ENCODE measurements at places on chromosomes 12 and 14.

- DNase-seq = no peak
Observed at GRCh38 chr14:20769421-20769820, 1.2 kb downstream of the EDDM3B start.

GRCh38 chr14:106459971-106460730, 933.8 kb downstream of the TMEM121 start:
- peak; percentile 42 for DNase-seq

GRCh38 chr14:98963610-98964009, 308.4 kb downstream of the BCL11B start:
- DNase-seq = no peak

GRCh38 chr12:117486840-117487659, 125.6 kb upstream of the NOS1 start:
- no peak for DNase-seq

GRCh38 chr14:39426605-39427004, 5.6 kb downstream of the FBXO33 start:
- no peak for DNase-seq

DNA sequence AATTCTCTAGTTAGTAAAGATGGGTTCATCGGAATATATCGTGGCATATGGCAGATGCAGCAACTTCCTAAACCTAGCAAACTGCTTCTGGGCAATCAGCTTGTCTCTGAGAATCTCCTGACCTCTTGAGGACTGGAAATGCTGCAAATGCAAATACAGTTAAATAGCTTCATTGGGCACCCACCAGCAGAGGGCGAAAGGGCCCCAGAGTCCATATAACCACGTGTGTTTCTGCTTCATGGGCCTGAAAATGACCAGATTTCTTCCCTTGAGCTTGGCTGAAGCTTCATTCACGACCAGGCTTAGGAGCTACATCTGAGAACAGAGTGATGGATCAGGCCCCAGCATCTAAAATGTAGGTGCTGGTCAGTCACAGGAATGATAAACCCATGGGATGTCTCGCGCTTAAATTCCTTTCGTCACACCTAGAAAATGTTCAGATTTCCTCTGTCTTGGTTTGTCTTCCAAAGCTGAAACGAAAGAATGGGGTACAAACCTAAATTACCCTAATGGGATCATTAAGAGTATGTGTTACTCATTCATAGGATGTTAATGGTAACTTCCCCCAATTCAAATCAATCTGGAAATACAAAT, 1482.5 kb upstream of the TMEM132C start:
- no peak for DNase-seq

DNA sequence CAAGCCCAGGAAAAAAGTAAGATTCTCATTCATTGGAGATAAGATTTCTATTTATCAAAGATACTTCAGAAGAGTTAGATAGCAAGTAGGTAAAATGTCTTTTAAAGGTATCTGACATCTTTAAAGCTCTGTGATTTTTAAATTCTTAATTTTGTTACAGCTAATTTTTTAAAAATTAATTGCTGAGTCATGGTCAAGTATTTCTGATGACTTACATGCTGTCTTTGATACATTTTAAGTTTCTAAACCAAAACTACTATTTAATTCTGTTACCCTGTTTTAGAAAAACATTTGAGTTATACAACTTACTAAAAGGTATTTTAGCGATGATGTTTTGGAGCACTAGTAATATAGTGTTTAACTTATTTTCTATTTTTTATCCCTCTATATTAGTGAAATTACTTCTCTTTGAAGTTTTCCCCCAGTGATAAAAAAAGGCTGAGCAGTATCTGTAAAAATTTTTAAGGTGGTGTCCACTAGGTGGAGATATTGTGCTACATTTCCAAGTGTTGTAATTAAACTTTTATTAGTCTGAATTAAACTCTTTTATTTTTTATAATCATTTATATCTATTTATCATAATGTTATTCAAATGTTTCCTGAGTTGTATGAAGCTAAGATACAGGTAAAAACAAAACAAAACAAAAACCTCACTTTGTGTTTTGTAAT, 11.5 kb downstream of the ALG10 start:
- no peak for DNase-seq

DNA sequence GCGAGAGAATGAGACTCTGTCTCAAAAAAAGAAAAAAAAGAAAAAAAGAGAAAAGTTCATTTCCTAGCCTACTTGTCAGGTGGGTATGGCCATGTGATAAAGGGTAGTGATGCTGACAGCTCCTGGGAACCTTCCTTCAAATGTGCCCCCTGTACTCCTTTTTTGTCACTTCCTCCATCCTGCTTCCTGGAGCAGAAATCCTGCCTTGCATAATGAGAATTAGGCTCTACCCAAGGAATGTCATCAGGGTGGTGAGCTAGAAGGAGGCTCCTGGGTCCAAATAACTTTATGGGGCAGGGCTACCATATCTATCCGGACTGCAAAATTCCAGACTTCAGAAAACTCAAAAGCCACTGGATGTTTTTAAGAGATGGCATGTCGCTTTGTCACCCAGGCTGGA, 27.8 kb upstream of the FBXO34 start:
- no peak for DNase-seq

GRCh38 chr12:64636856-64637255, 26.6 kb downstream of the RASSF3 start:
- no peak for DNase-seq

DNA sequence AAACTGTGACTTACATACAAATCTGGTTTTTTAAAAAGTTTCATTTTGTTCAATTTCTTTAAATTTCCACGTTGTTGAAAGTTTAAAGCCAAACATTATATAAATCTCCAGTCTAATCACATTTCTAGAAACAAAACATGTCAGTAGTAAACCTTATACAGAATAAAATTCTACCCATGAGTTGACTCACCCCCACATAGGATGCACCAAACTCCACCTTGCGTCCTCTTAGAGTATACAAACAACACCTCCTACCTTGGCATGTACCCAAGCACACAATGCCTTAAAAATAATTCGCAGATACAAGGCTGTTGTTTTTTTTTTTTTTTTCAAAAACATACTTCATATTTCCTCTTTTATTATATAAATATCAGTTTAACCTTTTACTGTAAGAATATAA, 3.3 kb downstream of the FBXL14 start:
- DNase-seq = peak; percentile 11

- no peak for DNase-seq
Observed at GRCh38 chr14:78028471-78028870, 141.7 kb upstream of the NRXN3 start.

GRCh38 chr12:46354111-46354801, 18.3 kb downstream of the SLC38A2 start:
- DNase-seq = no peak

GRCh38 chr12:71440763-71441748, 1.5 kb downstream of the LGR5 start:
- DNase-seq = no peak

DNA sequence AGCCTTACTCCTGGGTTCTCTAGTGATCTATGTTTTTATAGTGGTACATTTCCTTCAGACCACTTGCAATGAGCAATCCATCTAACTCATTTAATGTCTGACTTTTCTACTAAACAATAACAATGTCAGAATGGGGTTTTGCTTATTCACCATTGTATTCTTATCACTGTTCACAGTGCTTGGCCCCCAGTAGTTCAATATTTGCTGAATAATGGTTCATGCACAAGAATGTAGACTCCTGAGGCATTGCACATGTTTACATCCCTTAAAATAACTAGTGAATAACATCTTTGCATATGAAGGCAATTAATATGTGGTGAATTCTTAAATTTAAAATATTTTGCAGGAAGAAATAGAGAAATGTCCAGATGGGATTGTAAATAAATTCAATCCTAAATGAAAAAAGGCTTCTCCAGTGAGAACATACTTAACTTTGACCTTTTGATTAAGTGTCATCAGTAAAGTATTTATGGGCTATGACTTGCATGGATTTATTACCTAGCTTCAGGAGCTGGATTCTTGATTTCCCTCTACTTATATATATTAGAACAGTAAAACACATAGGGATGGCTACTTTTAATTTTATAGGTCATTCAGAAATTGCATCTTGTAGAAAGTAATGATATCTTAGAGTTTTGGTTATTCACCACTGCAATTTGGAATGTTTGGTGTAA, 3.4 kb downstream of the CCER1 start:
- DNase-seq = no peak

GRCh38 chr12:41466802-41467201, 278.7 kb downstream of the PDZRN4 start:
- no peak for DNase-seq

DNA sequence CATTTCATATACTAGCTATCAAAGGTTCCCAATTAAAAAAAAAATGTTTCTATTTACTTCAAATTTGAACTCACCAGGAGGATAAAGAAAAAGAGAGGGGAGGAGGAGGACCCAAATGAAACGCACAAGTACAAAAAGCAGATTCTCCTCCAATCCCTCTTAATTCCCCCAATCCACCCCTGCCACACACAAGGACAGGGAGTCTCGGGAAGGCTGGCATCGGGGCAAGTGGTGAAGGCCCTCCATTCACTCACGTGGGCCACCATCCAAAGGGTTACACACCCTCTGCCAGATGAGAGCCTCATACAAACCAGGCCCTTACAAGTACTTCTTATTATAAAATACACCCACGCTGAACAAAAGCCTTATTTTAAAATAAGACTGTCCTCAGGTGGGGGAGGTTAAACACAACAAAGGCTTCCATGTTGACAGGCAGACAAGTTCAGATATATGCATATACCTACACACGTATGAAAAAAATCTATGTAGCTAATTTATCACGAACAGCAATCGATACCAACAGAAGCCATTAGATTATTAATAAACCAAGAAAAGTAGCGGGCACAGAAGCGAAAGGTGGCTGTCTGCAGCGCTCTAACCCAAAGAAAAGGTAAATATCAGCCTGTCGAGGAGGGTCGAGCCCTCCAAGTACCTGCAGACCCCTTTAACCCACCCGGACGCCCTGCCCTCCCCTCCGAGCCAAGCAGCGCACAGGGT, 1.5 kb downstream of the ATP2B1 start:
- DNase-seq = no peak

DNA sequence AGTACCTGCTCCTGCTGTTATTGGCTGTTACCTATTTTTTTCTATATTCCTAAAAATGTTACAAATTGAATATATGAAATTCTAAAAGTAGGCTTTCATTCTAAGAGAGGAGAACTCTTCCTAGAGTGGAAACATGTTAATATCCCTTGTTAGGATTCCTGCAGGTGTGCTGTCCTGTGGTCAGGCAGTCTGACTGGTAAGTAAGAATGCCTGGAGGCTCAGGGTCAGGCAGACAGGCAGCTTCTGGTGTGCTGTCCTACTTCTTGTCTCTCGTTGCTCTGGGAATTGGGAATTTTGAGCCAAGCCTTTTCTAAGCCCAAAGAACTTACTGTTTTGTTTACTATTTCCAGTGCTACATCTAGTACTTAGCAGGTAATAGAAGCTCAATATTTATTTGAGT, 10.3 kb downstream of the PPHLN1 start:
- no peak for DNase-seq

GRCh38 chr12:39426636-39427240, 16.2 kb downstream of the KIF21A start:
- no peak for DNase-seq

DNA sequence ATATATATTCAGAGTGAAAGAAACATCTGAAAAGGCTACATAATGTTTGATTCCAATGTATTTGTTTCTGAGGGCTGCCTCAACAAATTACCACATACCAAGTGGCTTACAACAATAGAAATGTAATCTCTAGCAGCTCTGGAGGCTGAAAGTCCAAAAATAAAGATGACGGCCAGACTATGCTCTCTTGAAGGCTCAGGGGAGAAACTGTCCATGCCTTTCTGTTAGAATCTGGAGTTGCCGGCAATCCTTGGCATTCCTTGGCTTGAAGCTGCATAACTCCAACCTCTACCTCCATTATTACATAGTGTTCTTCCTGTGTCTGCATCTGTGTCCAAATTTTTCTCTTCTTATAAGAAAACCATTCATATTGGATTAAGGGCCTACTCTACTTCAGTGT, 68.1 kb upstream of the PLEKHG7 start:
- DNase-seq = no peak

GRCh38 chr14:69299286-69300035, 39.5 kb downstream of the GALNT16 start:
- DNase-seq = no peak

DNA sequence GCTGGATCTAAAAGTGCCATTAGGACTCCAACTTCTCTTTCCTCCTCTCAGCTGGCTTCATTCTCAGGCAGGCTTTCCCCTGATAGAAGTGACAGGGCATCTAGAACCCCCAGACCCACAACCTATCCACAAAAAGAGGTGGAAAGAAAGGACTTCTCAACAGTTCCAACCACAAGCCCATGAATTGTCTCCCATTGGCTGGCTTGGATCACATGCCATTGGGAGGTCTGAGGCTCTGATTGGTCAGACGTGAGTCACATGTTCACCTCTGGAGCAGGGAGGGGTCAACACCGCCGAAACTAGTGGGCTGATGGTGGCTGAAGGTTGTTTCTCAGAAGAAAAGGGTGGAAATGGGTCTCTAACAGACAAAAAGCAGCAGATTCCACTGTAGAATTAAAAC, 47.2 kb downstream of the DRAM1 start:
- no peak for DNase-seq

DNA sequence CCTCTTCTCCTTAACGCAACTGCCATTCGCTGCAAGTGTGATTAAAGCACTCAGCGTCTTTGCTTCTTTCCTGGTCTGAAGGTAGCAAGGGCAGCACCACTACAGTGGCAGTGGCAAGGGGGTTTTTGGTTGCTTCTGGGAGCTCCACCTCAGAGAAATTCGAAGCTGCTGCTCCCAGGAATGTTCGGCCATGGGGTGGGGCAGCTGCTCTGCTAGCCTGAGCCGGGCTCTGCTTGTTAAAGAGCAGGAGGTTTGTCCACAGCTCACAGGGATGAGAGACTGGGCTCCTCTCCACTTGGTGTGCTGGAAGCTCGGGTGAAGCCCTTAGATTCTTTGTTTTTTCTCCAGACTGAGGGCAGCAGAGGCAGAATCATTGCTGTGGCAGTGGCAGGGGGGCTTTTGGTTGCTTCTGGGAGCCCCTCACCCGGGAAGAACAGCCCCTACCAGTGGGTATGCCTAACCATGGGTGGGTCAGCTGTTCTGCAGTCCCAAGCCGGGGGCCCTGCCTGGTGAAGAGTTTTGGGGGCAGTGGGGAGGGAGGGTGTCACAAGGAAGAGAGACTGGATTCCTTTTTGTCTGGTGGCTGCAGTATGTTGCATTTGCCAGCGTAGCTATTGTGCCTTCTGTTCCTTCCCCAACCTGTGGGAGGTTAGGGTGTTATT, 340.2 kb downstream of the AEBP2 start:
- no peak for DNase-seq

DNA sequence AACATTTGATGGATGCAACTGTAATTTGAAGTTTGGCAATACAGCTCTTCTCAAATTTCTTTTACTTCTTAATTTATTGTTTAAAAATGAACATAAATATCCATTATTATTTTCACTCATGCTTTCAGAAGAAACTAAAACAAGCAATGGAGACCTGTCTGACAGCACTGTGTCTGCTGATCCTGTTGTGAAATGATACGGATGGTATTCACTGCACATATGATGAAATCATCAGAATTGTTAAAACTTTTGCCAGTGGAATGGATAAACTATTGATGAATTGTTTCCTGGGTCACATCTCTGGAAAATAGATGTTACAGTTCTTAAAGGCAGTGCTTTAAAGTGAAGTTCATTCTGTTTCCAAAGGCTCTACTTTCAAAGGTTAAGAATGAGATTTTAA, 59.2 kb downstream of the WASHC4 start:
- DNase-seq = no peak

- no peak for DNase-seq
Observed at GRCh38 chr12:25301798-25302197, 51.1 kb upstream of the KRAS start.
